Thoracic aorta endothelial cell (primary cell): ENCODE measurements at places on chromosomes 11 and 22. TPM values are rescaled to one million over a fixed set of nuclear protein-coding genes. Genes with fewer than 3 reads are reported as not detected.

THRSP gene
- not detected in 2 replicates for total RNA-seq

C11orf52 gene
- 0.29 TPM in 1 of 2 replicates, not detected in the other for total RNA-seq

LAMTOR1 gene
- 88.6 and 90.2 TPM in 2 replicates for total RNA-seq

KLHDC7B gene
- not detected in 2 replicates for total RNA-seq

C11orf91 gene
- total RNA-seq, result 0.22 and 0.27 TPM in 2 replicates

FREY1 gene
- 0.43 and 0.93 TPM in 2 replicates for total RNA-seq

PRPF19 gene
- 90.8 and 113 TPM in 2 replicates for total RNA-seq

SCUBE2 gene
- total RNA-seq, result 0.50 and 0.80 TPM in 2 replicates

DEFB131B gene
- total RNA-seq, result not detected in 2 replicates

C11orf97 gene
- not detected in 2 replicates for total RNA-seq

OR52H1 gene
- 0.22 TPM in 1 of 2 replicates, not detected in the other for total RNA-seq

C22orf42 gene
- not detected in 2 replicates for total RNA-seq

MUC5AC gene
- total RNA-seq, result not detected in 2 replicates

TCN1 gene
- total RNA-seq, result not detected in 2 replicates

OR4A15 gene
- not detected in 2 replicates for total RNA-seq

ACRV1 gene
- not detected in 2 replicates for total RNA-seq

GLYAT gene
- total RNA-seq, result not detected in 2 replicates

CHEK2 gene
- total RNA-seq, result 17.8 and 25.4 TPM in 2 replicates

DEUP1 gene
- total RNA-seq, result not detected in 2 replicates

SEC14L2 gene
- 37.0 and 38.5 TPM in 2 replicates for total RNA-seq

RIBC2 gene
- total RNA-seq, result 1.8 and 2.1 TPM in 2 replicates

APOBEC3C gene
- total RNA-seq, result 5.7 and 16.5 TPM in 2 replicates
